ENCODE measurements at places on chromosomes 1 and 21.

- DNase-seq, result no peak
Measured at GRCh38 chr21:26227130-26227529, 56.6 kb upstream of the APP start.

GRCh38 chr1:203267912-203268311, 37.4 kb upstream of the BTG2 start:
- no peak for DNase-seq

DNA sequence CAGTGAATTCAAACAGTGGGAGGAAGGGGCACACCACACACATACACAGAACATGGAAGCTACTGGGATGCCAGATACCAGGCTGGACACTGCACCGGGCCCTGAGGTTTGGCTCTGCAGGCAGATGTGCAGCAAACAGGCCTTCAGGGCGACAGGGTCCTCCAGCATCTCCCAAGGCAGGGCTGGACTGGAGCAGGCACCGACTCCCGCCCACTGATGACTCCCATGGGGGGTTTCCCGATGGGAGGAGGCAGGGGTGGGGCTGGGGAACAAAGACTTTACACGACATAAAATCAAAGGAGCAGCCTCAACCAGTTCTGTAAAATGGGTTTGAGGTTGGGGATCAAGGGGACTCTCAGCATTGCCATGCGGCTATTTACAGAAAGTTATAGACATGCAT, 118.1 kb downstream of the SYT2 start:
- DNase-seq, result peak; percentile 6

DNA sequence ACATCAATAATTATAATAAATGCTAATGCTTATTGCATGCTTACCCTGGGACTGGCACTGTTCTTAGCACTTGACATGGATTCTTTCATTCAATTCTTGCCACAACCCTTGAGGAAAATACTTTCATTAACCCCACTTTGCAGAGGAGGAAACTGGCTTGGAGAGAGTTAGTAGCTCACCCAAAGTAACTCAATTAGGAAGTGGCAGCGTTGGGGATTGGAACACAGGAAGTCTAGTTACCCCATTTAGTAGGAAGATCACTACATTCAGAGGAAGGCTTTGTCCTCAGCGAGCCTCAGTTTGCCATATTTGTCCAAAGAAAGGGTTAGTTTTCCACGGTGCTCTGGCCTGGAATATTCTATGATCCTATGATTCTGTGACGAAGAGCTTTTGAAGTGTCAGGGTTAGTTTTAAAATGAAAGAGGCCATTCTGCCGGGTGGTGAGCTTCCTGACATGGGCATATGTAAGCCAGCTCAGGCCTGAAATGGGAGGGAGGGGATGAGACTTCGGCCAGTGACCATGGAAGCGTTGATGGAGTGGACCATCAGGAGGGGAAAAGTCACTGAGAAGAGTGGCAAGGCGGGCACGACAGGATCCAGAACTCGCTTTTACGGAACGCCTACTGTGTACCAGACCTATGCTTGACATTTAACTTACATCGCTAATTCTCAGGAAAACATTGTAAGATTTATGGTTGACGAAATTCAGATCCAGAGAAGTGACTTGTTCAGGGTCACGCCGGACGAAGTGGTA, 28.2 kb upstream of the EPB41 start:
- DNase-seq, result no peak

DNA sequence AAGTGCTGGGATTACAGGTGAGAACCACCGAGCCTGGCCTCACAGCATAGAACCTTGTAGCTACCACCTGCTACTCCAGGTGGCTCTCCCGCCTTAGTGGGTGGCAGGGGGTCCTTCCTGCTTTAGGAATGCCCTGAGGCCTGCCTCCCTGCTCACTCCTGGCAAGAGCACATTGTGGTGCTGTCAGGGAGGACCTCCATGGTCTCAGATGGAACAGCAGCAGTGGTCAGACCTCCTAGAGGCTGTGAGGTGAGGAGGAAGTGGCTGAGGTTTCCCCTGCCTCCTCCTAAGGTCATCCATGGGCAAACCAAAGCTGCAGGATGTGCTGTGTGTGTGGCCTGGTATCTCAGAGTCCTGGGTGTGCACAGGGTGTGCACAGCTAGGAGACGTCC, 6.7 kb downstream of the SOX13 start:
- peak; percentile 73 for DNase-seq
